Stimulated activated CD8-positive, alpha-beta memory T cell treated with anti-CD3 and anti-CD28 coated beads, Interleukin-15, amount 100 ng/mL, for 1 hour (primary cell): ENCODE measurements at places on chromosomes 12 and 14.

GRCh38 chr14:53581504-53581903 is 375.1 kb downstream of the BMP4 start:
- DNase-seq, result no peak

- DNase-seq, result no peak
Observed at GRCh38 chr14:99029145-99029915, 242.7 kb downstream of the BCL11B start.

GRCh38 chr14:65872536-65872935 is 460.0 kb downstream of the FUT8 start:
- DNase-seq, result no peak

DNA sequence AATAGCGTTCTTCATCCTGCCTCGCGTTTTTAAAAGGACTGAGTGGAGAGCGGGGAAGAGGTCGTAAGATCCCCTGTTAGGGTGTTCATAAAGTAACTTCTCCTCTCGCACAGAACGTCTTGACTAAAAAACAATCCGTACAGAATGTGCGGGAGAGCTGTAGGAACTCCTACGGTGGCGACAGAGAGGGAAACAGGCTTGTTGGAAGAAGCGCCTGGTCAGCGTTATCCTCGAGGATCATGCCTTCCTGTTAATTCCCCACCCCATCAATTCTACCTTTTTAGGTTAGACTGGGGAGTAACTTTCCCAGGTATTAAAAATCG is 399 bp upstream of the WASHC4 start:
- DNase-seq, result no peak

GRCh38 chr14:83047059-83047830 is 1513.6 kb upstream of the SEL1L start:
- no peak for DNase-seq

GRCh38 chr12:108855284-108856169 is 1.9 kb downstream of the SSH1 start:
- DNase-seq, result no peak

GRCh38 chr14:84825481-84826251 is 704.3 kb upstream of the FLRT2 start:
- DNase-seq, result no peak

DNA sequence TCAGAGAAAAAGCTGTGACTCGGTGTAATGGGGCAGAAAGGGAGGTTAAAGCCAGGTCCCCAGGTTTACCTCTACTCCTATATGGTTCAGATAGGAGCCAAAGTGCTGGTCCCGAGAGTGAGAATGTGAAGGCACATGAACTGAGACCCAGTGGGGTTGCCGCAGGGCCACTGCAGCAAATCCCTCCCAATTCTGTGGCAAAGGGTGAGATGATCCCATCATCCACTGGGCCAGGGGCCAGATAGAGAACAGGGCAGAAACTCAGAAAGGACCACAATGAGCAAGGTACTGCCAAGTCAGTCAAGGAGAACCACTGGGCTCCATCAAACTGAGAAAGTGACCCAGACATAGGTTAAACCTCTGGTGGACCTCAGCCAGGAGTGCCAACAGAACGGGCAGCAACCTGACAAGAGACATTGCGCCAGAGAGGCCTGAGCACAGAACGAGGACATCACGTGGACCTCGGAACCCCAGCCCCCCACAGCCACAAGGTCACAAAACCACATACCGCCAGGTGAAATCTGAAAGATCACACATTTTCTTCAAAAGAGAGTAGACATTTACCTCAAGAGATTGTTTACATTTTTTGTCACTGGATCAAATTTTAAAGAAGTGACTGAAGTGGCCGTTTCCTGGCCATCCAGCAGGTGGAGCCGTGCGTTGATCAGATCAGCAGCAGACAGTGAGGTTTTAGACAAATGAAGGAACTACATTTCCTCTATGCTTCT is 20.5 kb upstream of the ITPR2 start:
- DNase-seq, result peak; percentile 57

DNA sequence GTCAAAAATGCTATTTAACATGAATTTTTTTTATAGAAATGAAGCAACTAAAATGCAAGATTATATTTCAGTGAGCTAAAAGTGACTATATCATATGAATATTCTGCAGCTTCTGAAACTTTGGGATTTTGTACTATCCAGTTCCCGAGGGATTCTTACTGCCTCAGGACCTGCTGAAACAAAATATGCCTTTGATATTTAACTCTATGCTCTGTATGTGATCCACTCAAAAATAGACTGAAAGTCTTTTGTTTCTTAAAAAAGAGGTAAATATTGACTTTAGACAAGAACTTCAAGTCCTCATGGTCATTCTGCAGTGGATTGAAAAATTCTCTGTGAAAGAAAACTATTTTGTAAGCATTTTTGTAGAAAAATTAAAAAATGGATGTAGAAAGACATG is 22.4 kb downstream of the CNTN1 start:
- no peak for DNase-seq

- no peak for DNase-seq
Observed at GRCh38 chr14:90587918-90588317, 191.1 kb downstream of the CALM1 start.

GRCh38 chr12:89882050-89882449 is 173.4 kb upstream of the ATP2B1 start:
- no peak for DNase-seq

GRCh38 chr14:37792124-37792523 is 196.7 kb downstream of the TTC6 start:
- no peak for DNase-seq

GRCh38 chr14:68679746-68680467 is 113.0 kb downstream of the ZFP36L1 start:
- DNase-seq, result no peak

DNA sequence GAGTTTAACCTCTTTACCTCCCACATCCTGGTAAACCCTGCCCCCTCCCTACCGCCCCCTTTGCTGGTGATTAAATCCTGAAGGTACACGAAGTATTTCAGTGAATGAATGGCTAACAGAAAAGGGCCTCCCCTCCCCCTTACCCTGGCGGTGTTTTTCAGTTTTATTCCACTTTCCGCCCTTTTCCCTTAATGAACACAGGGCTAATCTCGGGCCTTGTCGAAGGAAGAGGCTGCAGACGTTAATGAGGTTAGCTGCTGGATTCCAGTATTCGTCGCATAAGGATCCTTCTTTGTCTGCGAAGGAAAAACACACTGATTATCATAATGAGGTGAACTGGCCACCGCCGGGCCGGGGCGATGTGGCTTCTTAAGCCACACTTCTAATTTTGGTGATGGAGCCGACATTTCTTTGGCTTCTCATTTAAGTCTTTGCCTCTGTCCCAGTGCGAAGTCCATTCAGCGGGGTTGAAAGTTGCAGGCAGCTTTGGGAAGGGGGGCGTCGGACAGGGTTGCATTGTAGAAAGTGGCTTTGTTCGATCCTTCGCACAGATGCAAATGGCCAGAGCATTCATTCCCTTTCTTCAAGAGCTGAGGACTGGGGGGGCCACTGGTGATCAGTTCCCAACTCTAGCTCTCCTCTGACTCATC is 6.5 kb downstream of the MEG3 start:
- no peak for DNase-seq

DNA sequence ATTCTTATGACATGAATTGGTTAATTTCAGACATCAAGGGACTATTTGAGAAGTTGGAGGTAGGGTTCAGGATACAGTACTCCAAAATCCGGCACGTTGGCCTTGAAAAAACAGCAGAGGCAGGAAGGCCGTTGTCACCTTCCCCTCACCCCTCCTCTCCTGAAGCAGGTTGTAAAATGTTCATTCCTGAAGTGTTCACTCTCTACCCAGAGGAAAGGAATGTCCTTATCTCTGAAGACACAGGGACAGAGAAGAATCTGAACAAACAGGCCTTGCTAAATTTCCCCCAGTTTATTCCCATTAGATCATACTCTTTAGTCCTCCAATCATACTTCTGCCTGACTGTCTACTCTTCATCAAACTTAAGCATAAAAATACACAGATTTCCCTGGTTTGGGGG is 313.6 kb downstream of the ZFP36L1 start:
- DNase-seq, result no peak

DNA sequence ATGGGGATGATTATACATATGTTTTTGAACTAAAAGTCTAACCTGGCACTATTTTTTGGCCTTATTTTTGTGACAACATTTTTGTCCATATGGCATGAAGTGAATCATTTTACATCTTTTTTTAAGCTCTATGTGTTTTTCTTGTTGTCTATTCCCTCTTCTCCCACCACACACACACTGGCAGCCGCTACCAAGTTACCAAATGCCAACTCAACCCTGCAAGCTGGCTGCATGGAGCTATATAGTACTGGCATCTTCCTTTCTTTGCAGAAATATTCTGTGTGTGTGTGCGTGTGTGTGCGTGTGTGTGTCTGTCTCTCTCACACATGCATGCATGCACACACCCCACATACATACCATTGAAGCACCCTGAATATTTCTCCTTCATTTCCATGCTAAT is 278.9 kb upstream of the SOX5 start:
- DNase-seq, result no peak

GRCh38 chr12:29782871-29783772 is 620 bp downstream of the TMTC1 start:
- DNase-seq, result no peak

DNA sequence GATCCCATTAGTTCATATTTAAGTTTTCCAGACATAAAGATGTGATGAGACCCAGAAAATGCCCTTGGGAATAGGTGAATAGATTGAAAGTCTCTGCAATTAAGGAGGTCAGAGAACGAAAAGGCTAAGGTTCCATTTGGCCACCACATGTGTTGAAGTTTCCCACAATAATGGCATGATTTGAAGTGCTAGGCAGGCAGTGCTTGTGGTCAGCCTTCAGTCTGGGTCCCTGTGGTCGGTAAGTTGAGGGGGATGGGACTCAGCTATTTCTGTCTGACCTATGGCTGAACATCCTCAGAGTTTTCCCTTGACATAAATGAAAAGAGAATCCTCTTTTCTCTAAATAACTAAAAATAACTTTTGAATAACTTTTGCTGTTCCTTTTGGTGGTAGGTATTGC is 92.4 kb downstream of the PELI2 start:
- no peak for DNase-seq

- no peak for DNase-seq
Observed at GRCh38 chr12:80979816-80980215, 42.1 kb upstream of the LIN7A start.
